ENCODE measurements at places on chromosomes 7 and 10. TPM values are rescaled to one million over a fixed set of nuclear protein-coding genes. Genes with fewer than 3 reads are reported as not detected.

- DNase-seq, result peak; percentile 69
Observed at GRCh38 chr7:100369105-100369504, 4.2 kb upstream of the PILRA start.

TMEM213 gene
- total RNA-seq, result not detected

DNA sequence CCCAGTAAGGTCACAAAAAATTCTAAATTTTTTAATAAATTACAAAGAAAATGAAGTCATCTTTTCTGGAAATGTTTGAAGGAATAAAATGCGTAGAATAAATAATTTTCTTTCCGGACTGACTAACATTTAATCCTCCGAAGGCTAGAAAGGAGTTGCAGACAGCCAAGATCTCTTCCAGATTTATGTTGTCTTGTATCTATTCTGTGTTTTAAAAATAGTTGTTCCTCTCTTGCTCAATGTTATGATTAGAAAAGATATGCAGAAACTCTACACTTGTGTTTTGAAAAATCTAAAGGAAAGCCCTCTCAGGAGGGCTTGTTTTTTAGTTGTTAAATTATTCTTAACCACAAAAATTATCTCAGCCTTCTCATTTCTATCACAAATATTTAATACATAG is 70.7 kb downstream of the MACC1 start:
- DNase-seq, result no peak

GRCh38 chr10:62640411-62640810 is 164.1 kb upstream of the ADO start:
- DNase-seq, result no peak

DNA sequence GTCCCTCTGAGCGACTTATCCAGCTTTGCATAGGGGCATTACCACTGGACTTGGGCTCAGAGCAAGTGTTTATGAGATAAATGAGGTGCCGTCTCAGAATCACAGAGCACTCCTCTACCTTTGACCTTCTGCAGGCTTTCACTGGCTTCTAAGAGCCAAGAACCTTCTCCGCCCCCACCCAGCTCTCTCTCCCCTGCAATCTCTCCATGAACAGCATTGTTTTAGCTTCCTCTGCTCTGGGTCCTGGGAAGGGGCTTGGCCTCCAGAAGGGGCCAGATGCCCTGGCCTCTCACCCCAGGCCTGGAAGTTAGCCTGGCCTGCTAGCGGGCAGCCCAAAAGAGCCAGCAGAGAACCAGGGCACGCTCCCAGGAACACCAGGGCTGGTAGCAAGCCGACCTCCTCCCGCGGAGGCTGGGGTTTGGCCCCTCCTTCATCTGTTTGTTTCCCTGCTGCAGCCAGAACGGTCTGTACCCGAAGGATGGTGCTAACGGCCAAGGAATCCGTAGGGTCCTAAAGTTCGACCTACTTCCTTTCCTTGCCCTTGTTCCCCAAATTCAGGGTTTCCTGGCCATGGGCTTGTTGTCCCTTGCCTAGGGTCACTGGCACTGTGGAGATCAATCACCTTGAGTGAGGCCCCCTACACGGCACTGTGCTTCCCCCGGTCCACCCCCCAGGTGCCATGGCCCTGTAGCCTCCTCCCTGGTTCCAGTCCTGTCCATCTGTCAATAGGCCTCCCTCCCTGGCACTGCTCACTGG is 18.7 kb upstream of the DDIT4 start:
- no peak for DNase-seq

MYL7 gene
- not detected for total RNA-seq

GRCh38 chr10:68997211-68997610 is 8.6 kb downstream of the KIFBP start:
- no peak for DNase-seq

DNA sequence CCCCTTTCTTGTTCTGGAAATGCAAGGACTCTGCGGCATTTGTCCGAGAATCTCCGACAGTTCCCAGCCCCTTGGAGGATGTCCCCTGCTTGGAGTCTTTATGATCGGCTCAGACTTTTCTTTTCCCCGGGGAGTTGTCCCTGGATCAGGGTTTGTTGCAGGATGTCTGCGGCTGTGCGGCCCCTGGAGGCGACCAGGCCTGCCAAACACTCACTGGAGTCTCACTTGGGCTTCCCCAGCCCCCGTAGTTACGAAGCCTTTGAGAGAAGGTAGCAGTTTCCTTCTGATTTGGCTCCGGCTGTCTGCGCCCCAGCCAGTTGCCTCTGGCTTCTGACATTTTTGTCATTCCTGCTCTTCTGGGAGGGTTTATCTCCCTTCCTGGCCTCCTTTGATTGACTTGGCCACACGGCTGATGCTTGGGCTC is 16.1 kb downstream of the COL26A1 start:
- DNase-seq, result no peak

- no peak for DNase-seq
Observed at GRCh38 chr10:34427911-34428216, 387.2 kb downstream of the PARD3 start.

- DNase-seq, result no peak
Observed at GRCh38 chr10:86393362-86393761, 26.8 kb upstream of the GRID1 start.

MKI67 gene
- 3.5 TPM for total RNA-seq

SLC18A2 gene
- total RNA-seq, result not detected

GRCh38 chr10:113458944-113459343 is 93.9 kb upstream of the HABP2 start:
- DNase-seq, result no peak

GRCh38 chr7:45104844-45105587 is 6.5 kb downstream of the TBRG4 start:
- no peak for DNase-seq

- no peak for DNase-seq
Observed at GRCh38 chr10:88555190-88555908, 27.8 kb downstream of the RNLS start.

GSAP gene
- 73.9 TPM for total RNA-seq

GRCh38 chr10:84262190-84262956 is 17.5 kb downstream of the RGR start:
- no peak for DNase-seq

- DNase-seq, result no peak
Observed at GRCh38 chr10:124648738-124649137, 95.4 kb downstream of the FAM53B start.

DNA sequence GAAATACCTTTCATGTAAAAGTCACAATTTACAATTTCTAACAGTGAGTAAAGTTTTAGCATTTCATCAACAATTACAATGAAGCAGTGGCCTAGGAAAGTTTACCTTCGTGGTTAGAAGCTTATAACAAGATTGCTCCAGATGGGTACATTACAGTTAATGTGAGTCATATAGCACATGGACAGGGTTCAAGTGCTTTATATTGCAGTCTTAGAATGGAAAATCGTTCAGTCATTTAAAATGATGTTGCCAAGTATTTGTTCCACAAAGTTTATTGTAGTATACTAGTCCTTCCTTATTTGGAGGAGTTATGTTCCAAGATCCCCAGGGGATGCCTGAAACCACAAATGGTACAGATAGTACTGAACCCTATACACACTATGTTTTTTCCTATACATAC is 174.6 kb upstream of the TARP start:
- DNase-seq, result no peak

TRAPPC14 gene
- total RNA-seq, result 65.3 TPM

DNA sequence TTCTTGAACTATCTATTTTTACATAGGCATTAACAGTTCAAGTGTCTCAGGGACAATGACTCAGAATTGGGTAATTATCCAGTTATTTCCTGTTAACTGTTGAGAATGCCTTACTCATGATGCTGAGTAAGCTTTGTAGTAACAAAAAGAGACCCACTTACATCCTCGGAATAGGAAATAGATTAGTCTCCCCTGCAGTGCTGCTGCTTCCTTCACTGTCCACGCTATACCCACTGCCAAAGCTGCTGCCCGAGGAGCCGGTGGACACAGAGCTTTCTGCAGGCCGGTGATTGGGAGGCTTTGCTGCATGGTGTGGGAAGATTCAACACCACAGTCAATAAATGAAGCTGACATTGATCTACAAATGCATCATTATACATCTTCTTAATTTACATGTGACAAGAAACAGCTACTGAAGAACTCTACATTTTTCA is 357.1 kb downstream of the PCLO start:
- no peak for DNase-seq

GRCh38 chr7:25982684-25983083 is 169.3 kb upstream of the NFE2L3 start:
- no peak for DNase-seq

ZCWPW1 gene
- 10.8 TPM for total RNA-seq

SPDYE9 gene
- total RNA-seq, result not detected

- DNase-seq, result no peak
Observed at GRCh38 chr7:137952426-137952805, 49.5 kb downstream of the CREB3L2 start.

DNA sequence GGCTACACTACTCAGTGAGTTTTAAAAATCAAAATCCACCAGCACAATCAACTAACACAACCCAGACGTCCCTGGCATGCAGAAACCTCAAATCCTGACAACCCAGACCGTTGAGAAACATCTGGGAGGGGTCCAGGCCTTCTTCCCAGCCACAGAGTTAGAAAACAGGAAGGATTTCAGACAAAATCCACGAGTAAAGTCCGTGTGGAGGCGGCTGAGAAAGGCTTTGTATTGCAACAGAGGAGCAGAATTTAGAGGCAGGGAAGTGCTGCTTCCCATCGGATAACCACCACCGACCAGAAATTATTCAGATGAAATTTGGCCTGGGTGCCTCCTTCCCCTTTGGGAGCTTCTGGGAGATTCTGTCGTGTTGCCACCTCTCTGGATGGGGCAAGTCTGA is 61.5 kb downstream of the TNS3 start:
- no peak for DNase-seq

GRCh38 chr10:128009372-128010126 is 102.6 kb downstream of the PTPRE start:
- DNase-seq, result no peak

- DNase-seq, result no peak
Observed at GRCh38 chr7:36690514-36691187, 33.6 kb downstream of the AOAH start.

PLXNA4 gene
- total RNA-seq, result 0.02 TPM

NKX2-3 gene
- not detected for total RNA-seq

GNB2 gene
- total RNA-seq, result 132 TPM

DNA sequence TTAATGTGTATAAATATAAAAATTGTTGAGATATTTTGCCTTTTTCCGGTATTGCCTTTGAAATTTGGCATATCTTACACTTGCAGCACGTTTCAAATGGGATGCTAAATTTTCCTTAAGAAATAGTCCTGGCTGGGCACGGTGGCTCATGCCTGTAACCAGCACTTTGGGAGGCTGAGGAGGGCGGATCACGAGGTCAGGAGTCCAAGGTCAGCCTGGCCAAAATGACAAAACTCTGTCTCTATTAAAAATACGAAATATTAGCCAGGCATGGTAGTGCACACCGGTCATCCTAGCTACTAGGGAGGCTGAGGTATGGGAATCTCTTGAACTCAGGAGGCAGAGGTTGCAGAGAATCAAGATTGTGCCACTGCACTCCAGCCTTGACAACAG is 220.2 kb downstream of the PTEN start:
- no peak for DNase-seq

DNA sequence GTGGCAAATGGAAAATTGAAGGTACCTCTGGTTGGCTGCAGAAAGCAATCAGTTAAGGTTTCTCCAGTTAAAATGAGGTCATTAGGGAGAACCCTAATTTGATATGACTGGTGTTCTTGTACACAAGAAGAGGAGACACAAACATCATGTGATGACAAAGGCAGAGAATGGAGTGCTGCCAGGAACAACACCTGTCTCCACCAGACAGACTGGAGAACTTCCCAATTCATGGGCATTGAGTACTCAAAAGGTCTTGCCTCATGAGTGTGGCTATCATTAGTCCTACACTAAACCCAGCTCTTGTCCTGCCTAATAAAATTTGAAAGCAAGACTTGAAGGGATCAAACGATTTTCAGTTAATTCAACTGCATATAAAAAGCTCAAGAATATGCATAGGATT is 152.6 kb downstream of the PTPN20 start:
- no peak for DNase-seq

- no peak for DNase-seq
Observed at GRCh38 chr7:141993354-141993753, 2.3 kb upstream of the MGAM start.

DNA sequence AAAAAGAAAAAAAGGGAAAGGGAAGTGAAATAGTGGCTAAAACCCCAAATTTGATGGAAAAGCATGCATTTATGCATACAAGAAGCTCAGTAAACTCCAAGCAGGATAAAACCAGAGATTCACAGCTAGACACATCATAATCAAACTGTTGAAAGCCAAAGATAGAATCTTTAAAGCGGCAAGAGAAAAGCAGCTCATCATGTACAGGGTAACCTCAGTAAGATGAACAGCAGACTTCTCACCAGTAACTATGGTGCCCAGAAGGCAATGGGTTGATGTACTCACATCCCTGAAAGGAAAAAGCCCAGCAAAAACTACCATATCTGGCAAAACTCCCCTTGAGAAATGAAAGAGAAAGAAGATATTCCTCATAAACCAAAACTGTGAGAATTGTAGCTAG is 60.4 kb downstream of the TPST1 start:
- DNase-seq, result no peak

ANLN gene
- total RNA-seq, result 0.73 TPM

DNAJB6 gene
- 75.6 TPM for total RNA-seq

DNA sequence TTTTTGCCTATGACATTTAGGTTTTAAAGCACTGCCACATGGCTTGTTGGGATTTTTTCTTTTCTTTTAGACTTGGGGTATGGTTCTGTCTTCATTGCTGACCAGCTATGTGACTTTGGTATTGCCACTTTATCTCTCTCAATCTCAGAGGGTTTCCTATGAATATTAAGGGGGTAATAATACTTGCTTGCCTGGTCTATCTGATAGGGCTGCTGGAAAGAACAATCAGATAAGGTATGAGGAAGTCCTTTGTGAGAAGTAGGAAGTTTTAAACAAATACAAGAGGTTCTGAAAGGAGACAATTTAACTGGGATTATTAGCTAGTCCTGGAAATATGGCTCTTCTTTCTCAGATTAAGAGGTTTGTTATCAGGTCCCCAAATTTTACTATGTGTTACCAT is 80.8 kb downstream of the ZNF92 start:
- DNase-seq, result no peak

GRCh38 chr10:110764793-110765512 is 106.8 kb upstream of the PDCD4 start:
- no peak for DNase-seq

CLCN1 gene
- total RNA-seq, result not detected

GRCh38 chr7:134307320-134307719 is 9.4 kb downstream of the SLC35B4 start:
- no peak for DNase-seq

DNA sequence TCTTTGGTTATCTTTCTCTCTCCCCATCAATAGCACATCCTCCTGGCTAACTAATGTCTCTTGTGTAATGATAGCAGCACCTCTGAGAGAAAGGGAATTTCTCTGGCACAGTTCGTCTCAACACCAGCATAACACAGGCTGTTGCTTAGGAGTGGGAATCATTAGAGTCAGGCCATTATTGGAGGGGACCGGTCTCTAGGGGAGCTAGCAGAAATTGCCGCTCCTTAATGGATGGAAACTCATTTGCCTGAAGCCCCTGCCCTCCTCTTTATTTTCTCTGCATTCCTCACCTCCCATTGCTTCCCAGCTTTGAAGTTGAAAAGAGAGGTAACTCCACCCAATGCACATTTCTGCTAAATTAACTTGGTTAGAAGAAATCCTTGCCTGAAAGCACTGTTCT is 11.9 kb downstream of the LRRC4 start:
- DNase-seq, result no peak
